ENCODE measurements at places on chromosomes 6 and 20.
A peak's percentile ranks its signal among the peaks of the same experiment; 100 is the strongest.

- DNase-seq, result no peak
Observed at GRCh38 chr20:61746781-61747180, 318.9 kb downstream of the TAF4 start.

GRCh38 chr6:165889636-165890403 is 226.8 kb upstream of the PDE10A start:
- no peak for DNase-seq

DNA sequence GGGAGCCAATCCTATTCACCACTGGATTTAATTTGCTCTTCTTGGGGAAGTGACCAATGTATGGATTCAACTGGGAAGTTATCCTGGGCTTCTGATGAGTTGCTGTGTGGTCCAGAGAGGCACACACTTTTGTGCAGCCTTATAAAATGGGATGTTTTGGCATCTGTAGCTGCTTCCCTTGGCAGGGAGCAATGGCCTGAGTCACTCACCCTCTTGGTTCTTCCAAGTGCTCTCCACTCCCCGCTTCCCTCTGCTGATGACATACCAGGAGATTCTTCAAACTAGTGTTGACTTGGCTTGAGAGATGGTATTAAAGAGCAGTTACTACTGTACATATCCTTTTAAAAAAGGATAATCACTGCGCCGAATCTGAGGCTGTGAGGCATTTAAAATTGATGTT is 105.8 kb downstream of the JARID2 start:
- peak; percentile 65 for DNase-seq

GRCh38 chr6:44917430-44917829 is 410.7 kb upstream of the RUNX2 start:
- DNase-seq, result no peak

GRCh38 chr6:41306187-41306854 is 19.8 kb upstream of the TREM1 start:
- DNase-seq, result no peak

DNA sequence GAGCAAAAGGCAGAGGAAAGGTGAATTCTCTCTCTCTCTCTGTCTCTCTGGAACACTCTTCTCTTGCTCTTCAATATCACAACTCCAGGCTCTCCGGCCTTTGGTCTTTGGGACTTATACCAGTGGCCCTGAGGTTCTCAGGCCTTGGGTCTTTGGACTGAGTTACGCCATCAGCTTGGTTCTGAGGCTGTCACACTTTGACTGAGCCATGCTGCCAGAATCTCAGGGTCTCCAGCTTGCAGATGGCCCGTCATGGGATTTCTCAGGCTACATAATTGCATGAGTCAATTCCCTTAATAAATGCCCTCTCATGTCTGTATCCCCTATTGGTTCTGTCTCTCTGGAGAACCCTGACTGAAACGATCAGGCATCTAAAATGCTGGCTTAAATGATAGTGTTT is 12.9 kb downstream of the BTN2A1 start:
- no peak for DNase-seq

GRCh38 chr20:61912665-61913422 is 152.8 kb downstream of the TAF4 start:
- DNase-seq, result no peak

- no peak for DNase-seq
Observed at GRCh38 chr6:28906669-28907068, 17.1 kb downstream of the TRIM27 start.

GRCh38 chr20:1204576-1204975 is 1.3 kb downstream of the C20orf202 start:
- no peak for DNase-seq

DNA sequence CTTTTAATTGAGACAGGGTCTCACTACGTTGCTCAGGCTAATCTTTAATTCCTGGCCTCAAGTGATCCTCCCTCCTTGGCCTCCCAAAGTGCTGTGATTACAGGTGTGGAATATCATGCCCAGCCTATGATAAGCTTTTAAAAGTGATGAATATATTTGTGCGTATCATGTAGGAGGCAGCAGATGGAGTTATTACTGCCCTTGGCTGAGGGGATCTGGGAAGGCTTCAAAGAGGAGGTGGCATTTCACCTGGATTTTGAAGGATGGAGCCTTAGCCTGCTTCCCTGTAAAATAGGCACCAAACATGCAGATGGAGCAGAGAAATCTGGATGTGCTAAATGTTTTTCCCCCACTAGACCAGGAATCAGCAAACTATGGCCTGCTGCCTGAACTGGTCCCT is 10.1 kb downstream of the PIM1 start:
- DNase-seq, result no peak

- no peak for DNase-seq
Observed at GRCh38 chr6:5302220-5302946, 41.1 kb downstream of the FARS2 start.

- DNase-seq, result no peak
Observed at GRCh38 chr6:145245119-145245518, 490.2 kb downstream of the EPM2A start.

Measured in AG04449 (cell line).